ENCODE measurements at places on chromosomes 4 and X.

GRCh38 chr4:168633064-168633463, 136.2 kb downstream of the PALLD start:
- DNase-seq = no peak

DNA sequence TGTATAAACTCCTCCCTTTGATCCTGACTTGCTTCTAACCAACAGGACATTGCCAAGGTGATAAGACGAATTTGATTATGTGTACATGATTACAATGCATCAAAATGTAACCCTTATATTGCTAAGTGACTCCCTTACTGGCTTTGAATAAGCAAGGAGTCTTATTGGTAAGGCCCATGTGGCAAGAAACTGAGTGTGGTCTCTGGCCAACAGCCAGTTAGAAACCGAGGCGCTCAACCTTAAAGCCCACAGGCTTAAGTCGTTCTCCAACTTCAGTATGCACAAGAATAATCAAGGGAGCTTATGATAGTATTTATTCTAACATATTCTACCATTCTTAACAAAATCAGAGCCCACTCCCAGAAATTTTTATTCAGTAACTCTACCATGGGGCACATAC, 374.2 kb upstream of the F9 start:
- no peak for DNase-seq

- no peak for DNase-seq
Observed at GRCh38 chrX:38732866-38733265, 68.4 kb upstream of the MID1IP1 start.

DNA sequence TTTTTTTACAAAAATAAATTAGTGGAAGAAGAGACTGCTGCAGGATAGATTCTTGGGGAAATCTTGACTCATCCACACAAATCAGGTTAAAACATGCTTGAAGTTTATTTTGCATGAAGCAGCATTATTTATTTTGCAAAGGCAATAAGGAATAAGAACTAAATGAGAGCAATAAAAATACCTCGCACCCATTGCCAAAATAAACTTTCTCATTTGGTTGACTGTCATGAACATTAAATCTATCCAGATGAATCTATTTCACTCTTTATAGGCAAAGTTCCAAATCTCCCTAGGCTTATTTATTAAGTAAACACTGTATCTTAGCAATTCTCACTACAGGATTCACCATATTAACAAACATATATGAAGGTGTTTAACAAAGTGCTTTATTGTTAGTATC, 58.9 kb downstream of the HOPX start:
- no peak for DNase-seq

DNA sequence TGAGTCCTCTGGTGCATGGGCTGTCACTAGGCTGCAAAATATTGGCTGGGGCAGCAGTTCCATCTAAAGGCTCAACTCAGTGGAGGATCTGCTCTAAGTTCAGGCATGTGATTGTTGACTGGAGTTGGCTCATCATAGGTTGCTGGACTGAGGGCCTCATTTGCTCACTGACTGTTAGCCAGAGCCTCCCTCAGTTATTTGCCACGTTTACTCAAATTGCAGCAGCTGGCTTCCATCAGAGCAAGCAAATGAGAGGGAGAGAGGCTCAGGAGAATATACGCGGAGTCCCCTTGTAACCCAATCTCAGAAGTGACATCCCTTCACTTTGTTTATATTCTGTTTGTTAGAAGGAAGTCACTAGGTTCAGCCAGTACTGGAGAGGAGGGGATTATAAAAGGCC, 54.1 kb downstream of the BMP3 start:
- DNase-seq = no peak

GRCh38 chr4:116838609-116839008, 246.8 kb downstream of the TRAM1L1 start:
- DNase-seq = no peak

GRCh38 chr4:70449220-70449619, 22.8 kb upstream of the MUC7 start:
- DNase-seq = no peak

GRCh38 chr4:7500404-7500803, 65.7 kb upstream of the PSAPL1 start:
- DNase-seq = no peak

- DNase-seq = no peak
Observed at GRCh38 chr4:53103481-53103880, 241.4 kb downstream of the RASL11B start.

- DNase-seq = no peak
Observed at GRCh38 chr4:183164963-183165362, 65.9 kb downstream of the WWC2 start.

- no peak for DNase-seq
Observed at GRCh38 chr4:90572996-90573395, 445.8 kb downstream of the CCSER1 start.

GRCh38 chr4:65089666-65090065, 580.6 kb downstream of the EPHA5 start:
- DNase-seq = no peak

- no peak for DNase-seq
Observed at GRCh38 chrX:45803383-45803921, 602.8 kb upstream of the DIPK2B start.

- DNase-seq = no peak
Observed at GRCh38 chrX:6685489-6685888, 150.6 kb upstream of the VCX3A start.

DNA sequence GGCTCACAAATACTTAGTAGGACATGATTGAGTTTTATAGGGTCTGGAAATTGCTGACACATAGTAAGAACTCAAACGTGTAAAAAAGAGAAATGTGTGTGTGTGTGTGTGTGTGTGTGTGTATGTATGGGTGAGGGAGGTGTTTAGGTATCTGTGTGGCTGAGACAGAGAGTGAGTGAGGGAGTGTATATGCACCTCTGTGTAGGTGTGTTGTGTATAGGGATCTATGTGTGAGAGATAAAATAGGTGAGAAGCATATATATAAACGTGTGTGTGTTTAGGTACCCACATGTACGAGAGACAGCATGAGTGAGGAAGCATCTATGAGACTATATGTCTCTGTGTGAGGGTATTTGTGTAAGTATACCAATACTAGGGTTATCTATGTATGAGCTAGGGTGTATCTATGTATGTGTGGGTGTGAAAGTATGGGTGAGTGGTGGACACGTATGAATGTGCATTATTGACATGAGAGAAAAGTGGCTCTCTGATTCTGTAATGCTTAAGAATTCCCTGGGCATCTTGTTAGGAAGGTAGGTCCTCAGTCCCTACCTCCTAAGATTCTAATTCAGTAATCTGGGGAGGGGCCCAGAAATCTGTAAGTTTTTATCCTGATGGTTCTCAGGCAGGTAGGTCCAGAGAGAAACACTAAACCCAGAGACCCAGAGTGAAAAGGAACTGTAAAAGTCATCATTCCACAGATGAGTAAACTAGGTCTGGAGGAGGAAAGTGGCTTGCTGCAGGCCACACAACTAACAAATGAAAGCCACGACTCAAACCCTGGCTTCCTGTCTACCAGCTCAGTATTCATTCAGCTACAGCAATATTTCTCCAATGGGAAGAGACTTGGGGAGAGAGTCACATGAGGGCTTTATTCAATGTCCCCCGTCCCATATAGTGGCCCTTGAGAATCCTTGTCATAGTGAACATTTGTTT, 237.0 kb downstream of the IDS start:
- DNase-seq = no peak

DNA sequence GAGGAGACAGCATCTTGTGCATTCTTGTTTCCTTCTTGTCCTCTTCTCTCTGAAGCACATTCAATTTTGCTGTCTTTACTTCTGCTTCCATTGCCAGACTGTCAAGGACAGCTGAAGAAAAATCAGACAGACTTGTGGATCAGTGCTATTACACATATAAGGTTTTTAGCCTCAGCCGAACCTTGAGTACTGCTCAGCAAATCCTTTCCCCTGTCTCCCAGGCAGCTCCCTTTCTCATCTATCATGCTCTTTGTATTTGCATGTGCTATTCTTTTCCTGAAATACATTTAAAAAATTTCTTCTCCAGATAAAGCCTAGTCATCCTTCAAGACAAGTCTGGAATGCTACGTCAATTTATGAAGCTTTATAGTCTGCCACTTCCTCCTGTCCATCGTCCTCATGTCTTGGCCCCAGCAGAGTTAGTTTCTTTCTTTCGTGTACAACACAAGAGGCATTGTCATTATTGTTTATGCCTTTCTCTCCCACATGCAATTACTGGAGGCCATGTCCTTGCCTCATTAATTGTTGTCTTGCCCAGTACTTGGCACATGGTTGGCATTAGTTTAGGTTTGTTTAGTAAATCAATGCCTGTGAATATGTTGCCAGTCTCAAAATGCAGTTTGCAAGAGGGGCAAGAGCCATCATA, 45.1 kb downstream of the ADGRL3 start:
- DNase-seq = no peak

GRCh38 chrX:23844502-23845138, 61.6 kb downstream of the SAT1 start:
- DNase-seq = no peak

GRCh38 chr4:145734576-145735346, 54.8 kb downstream of the C4orf51 start:
- no peak for DNase-seq

DNA sequence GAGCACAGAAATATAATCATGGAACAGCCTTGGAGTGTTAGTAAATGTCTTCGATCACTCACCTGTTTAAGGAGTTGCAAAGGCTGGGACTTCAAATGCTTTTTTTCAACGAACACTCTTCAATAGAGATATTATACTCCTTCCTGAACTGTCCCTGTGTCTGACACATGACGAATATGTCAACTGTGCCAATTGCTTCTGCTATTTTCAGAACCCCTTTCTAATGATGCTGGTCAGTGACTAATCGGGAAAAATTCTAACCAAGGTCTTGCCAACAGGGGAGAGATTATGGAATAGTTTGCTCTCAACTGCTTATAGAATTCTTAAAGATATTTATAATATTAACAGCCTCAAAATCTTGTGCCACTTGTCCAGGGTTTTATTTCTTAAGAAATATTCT, 8.5 kb upstream of the KLHL34 start:
- DNase-seq = no peak

- DNase-seq = no peak
Observed at GRCh38 chr4:153409924-153410501, 56.1 kb upstream of the TMEM131L start.

DNA sequence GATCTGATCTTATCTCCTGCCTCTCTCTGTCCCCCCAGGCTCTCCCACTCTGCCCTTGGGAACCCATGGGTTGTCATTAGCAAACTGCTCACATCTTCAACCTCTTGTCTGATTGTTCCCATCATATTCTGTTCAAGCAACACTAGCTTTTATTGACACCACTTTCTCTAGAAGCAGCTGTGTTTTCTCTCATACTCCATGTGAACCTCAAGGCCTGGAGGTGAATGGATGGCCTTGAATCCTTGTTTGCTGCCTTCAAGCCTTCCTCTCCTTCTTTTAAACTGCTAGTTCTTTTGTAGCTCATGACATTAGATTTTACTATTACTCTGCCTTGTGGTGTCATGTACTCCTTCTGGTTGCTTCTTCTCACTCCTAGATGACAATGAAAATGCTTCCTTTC, 149.5 kb upstream of the WDFY3 start:
- no peak for DNase-seq

- DNase-seq = no peak
Observed at GRCh38 chr4:19677211-19677610, 574.5 kb upstream of the SLIT2 start.

DNA sequence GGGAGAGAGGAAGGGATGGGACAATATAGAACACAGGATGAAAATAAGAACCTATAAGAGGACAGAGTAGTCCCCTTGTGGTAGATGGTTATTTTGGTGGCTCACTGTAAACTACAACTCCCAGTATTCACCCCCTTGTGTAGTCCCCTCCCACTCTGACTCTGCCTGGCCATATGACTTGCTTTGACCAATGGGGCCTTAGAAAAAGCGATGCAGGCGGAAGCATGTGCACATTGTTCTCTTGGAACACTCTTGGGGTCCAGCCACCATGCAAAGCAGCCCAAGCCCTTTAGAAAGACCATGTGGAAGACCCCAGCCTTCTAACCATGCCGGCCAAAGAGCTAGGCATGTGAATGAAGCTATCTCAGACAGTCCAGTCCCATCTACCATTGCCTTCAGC, 415.0 kb downstream of the BCOR start:
- DNase-seq = no peak

DNA sequence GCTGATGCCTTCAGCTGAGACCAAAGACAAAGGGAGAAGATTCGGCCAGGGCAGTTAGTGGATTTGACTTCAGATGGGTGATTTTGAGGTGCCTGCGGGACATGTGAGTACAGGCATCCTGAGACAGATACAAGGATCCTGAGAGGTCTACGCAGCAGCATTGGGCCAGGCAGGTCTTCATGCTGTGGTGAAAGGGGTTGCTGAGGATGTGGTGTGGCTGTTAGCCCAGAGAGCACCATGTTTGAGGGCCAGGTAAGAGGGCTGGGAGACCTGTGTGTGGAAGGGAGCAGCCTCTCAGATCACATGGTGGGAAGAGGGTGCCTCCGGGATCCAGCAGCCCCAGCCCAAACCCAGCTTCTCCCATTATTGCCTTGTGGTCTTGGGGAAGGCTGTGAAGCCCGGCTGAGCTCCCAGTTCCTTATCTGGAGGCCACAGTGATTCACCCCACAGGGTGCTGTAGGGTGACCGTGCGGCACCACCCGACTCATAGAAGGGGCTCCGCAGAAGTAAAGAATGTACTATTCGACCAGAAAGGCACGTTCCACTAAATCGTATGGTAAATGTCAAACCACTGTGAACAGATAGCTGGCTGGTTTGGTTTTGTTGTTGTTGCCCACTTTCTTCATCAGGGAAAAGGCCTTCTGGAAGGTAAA, 27.7 kb upstream of the TADA2B start:
- DNase-seq = no peak

DNA sequence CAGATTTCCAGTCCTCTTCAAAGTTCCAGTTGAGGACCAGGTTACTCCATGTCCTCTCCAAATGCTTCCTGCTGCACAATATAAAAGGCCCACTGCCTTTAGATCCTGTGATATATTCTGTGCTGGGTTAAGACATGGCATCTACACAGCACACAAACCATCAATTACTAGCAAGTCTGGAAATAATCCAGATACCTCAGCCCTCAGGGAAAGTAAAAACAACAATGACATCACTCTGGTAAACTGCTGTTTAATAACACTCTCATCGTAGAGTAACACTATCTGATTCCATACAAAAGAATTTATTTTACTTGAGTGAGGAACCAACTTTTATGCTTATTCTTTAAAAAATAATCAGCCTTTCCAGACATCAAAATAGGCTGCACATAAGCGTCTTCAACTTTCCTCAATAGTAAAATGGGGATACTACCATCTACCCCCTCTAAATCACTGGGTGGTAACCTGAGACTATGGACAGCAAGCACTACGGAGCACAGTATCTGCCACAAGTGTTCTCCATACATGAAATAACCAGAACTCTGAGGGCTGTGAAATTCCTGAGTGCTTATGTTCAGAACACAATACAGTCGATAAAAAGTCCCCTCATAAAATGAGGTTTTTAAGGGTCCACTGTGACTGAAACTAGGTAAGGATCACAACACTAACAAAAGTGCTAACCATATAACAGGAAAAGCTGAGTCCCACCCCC, 53.4 kb downstream of the ABCG2 start:
- no peak for DNase-seq

DNA sequence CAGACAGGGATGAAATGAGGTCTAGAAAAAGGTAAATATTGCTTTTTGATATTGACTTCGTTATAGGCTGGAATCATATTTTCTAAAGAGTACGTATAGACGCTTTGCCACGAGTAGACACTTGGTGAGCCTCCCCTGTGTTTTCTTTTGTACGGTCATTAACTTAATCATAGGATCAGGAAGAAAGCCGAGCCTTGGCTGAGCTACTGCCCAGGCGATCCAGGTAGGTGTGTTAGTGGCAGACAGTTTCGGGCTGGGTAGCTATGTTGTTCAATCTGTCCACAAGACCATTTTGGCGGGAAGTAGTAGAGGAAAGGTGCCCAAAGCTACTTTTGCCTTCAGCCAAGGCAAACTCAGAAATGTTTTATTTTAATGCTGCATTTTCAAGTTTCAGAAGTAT, 8.8 kb downstream of the PRDM8 start:
- no peak for DNase-seq
